Substantia nigra (tissue), 51 donors: ENCODE measurements at places on chromosomes 6 and 20.

- DNase-seq, result peak; percentile 14
Observed at GRCh38 chr20:32050851-32051556, 1.0 kb upstream of the HCK start.

DNA sequence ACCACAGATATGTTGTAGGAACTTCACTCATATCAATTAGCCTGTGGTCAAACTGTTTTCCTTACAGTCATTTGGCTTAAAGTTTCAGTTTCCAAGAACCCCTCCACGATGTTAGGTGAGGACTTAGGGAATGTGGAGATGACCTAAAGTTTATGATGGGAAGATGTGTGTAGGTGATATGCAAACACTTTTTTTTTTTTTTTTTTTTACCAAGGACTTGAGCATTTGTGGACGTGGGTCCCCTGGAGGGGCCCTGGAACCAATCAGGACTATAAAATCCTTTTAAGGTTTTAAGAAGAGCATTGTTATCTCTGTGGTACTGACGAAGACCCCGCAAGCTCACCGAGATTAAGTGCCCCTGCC is 478 bp upstream of the MTHFD1L start:
- no peak for DNase-seq

- no peak for DNase-seq
Observed at GRCh38 chr20:46681032-46681854, 8.0 kb downstream of the TP53RK start.

DNA sequence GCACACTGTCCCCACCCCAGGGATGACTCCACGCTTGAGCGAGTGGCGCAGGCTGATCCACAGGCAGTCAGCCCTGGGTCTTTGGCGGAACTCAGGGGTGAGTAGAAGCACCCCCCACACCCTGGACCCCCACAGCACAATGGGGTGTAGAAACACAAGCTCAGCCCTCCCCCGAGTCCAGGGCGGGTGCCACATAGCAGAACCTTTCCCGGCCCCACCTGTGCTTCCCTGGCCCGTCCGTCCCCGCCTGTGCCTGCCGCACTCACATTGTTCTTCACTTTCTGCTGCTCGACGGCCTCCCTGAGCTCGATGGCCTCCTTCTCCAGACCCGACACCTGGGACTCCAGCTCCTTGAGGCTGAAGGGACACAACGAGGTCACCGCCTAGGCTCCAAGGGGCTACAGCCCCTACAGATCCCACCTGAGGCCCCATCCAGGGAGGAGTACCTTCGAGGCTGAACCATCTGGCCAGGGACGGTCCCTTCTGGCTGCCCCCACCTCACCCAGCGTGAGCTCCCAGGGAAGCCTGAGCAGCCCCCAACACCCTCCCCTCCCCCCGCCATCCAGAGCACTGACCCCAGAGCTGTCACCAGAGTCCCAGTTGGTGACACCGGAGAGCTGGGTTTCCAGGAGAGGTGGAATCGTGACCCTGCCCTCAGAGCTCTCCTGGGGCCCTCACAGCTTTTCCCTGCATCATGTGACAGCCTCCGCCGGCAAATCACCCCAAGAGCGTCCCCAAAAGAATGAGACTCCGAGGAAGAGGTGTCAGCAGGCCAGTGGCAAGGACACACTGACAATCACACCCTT is 55.6 kb downstream of the DSTN start:
- no peak for DNase-seq

GRCh38 chr20:35517125-35517524 is 12.3 kb downstream of the C20orf173 start:
- peak; percentile 34 for DNase-seq

- DNase-seq, result no peak
Observed at GRCh38 chr6:21947731-21948386, 349.0 kb downstream of the PRL start.

DNA sequence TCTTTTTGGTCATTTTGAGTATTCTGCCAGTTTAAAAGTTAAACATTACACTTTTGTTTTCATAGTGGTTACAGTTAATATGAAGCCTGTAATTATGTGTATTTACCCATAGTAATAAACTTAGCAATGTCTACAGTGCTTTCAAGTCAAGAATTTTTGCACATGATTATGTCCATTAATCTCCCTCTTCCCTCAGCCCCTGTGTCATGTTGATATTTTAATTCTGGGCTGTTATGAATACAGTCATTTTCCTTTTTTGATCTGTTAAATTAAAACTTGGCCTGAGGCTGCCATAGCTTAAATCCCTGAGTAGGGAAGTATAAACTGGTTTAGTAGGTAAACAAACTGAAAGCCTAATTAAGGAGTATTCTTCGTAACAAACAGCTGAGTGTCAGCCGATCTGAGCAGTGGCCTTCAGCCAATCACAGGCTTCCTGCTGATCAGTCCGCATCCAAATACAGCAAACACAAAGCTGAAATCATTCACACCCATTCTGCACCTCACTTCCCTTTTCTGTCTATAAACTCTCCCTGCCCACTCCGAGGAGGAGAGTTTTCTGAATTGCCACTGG is 9.5 kb upstream of the SFT2D1 start:
- DNase-seq, result peak; percentile 54

GRCh38 chr6:112929641-112930040 is 582.5 kb downstream of the RFPL4B start:
- no peak for DNase-seq

- no peak for DNase-seq
Observed at GRCh38 chr6:36933519-36933918, 21.0 kb upstream of the PI16 start.

DNA sequence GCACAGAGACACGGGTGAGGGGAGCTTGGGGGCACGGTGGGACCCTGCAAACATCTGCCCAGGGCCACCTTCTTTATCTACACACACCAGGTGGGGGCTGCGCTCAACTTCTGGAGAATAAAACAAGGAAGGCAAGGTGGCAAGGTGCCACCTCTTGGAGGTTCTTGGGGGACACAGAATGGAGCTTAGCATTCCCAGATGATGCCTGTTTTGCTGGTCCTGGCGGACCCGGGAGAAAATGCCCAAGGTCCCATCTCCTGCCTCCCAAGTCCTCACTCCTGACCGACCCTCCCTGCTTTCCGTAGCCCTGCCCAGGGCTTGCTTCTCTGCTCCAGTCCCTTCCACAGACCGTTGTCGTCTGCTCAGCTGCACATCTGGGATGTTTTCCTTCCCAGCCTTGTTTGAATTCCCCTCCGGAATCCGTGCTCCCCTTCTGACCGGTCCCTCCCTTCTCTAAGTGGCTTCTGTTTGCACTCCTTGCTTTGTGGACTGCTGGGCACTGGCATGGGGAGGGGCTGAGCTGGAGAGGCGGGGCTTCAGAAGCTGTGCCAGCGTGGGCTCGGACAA is 13.1 kb downstream of the ITPR3 start:
- no peak for DNase-seq

GRCh38 chr20:41716436-41716835 is 98.3 kb upstream of the CHD6 start:
- no peak for DNase-seq

DNA sequence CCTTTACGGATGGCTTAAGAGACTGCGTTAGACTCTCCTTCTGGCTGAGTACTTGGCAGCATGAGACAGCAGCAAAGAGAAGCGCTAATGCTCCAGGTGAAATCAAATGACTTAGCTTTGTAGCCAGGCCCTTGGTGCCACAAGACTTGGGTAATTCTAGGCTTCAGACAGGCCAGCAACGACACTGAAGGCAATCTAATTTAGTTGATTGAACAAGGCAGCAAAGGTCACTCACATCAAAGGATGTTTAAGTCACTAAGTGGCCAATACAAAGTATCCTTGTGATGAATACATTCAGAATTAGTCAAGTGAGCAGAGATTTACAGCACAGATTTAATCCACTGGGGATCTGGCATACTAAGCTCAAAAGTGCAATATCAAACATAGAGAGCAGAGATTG is 113.2 kb downstream of the FAM83B start:
- no peak for DNase-seq

- no peak for DNase-seq
Observed at GRCh38 chr6:80161434-80161833, 55.0 kb downstream of the BCKDHB start.

GRCh38 chr6:74115674-74116073 is 419.7 kb downstream of the CD109 start:
- no peak for DNase-seq

GRCh38 chr20:10653599-10654249 is 20.1 kb downstream of the JAG1 start:
- no peak for DNase-seq

GRCh38 chr6:18692929-18693685 is 306.0 kb downstream of the RNF144B start:
- no peak for DNase-seq

- DNase-seq, result no peak
Observed at GRCh38 chr6:132020138-132020581, 69.0 kb upstream of the CCN2 start.

GRCh38 chr6:93317592-93317991 is 101.8 kb downstream of the EPHA7 start:
- no peak for DNase-seq

DNA sequence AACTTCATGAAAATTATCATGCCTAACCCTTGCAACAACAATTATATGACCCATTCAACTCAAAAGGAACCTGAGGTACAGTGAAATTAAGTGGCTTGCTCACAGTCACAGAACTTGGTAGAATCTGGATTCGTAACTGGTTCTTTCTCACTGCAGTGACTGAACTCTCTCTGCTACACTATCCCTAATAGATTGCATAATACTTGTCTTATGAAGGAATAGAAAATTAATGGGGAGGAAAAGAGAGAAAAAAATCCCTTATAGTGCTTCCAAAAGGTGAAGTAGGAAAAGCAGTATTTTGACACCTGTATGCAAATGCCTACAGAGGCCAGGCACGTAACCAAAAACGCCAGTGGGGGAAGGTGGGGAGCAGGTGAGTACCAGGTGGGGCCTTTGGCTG is 186.6 kb downstream of the LY86 start:
- no peak for DNase-seq

DNA sequence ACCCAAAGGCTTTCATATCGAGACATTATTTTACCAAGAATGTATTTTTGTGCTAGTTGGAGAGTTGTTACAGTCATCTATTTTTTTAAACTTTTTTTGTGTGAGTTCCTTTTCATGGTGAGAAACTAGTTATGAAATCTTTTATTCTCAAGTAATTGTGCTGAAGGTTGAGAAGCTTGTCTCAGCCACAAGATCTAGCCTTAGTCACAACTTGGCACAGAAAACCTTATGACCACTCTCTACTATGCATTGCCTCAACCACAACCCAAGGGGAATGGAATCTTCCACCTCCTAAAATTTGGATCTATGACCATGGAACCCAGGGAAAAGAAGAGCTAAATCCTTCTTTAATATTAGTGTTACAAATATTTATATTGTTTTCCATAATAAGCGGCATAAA is 58.5 kb downstream of the HS3ST5 start:
- DNase-seq, result no peak

- no peak for DNase-seq
Observed at GRCh38 chr6:110307368-110307767, 50.8 kb downstream of the METTL24 start.

- DNase-seq, result no peak
Observed at GRCh38 chr6:13484138-13484708, 3.2 kb downstream of the GFOD1 start.

- DNase-seq, result no peak
Observed at GRCh38 chr20:48202334-48203113, 417.2 kb upstream of the SULF2 start.

- no peak for DNase-seq
Observed at GRCh38 chr6:92684386-92684785, 735.0 kb downstream of the EPHA7 start.

DNA sequence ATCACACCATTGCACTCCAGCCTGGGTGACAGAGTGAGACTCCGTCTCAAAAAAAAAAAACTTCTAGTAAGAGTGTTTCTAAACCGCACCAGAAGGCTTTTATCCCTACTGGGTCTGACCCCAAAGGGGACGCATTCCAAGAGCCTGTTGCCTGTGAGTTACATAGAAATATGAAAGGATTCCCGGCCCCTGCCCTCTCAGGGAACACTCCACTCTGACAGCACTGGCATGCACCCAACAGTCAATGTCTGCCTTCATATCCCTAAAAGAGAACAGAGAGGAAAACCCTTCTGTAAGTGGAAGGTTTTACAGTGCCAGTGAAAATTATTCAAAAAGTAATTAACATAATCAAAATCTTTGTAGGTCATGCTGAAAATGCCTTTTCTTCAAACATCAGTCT is 117.1 kb upstream of the PTPRT start:
- DNase-seq, result no peak

DNA sequence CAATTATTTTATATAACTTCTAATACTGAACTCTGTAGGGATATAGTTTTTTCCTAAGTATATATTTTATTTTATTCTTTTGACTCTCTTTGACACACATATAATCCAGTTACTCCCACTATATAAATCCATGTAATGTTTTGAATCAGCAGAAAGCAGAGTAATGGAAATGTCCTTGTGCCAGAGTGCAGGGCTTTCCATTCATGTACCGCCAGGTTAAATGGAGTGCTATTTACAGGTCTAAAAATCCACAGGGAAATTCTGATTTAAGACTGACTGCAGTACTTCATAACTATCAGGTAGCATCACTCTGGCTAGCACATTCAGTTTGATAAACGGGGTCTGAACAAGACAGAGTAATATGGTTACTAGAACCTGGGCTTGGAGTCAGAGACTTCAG is 626.8 kb downstream of the COL12A1 start:
- no peak for DNase-seq
